ENCODE measurements at places on chromosomes 5 and 9.

DNA sequence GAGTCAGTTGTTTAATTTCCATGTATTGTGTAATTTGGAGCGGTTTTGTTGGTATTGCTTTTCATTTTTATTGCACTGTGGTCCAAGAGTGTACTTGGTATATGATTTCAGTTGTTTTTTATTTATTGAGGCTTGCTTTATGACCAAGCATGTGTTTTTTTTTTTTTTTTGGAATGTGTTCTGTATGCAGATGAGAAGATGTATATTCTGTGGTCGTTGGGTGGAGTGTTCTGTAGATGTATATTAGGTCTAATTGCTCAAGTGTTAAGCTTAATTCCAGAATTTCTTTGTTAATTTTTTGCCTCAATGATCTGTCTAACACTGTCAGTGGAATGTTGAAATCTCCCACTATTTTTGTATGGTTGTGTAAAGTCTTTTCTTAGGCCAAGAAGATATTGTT, 23.4 kb downstream of the ADGRV1 start:
- DNase-seq: no peak

GRCh38 chr9:137665697-137666512, 47.1 kb downstream of the EHMT1 start:
- no peak for DNase-seq

GRCh38 chr9:130426467-130426773, 18.3 kb upstream of the ASS1 start:
- DNase-seq: no peak

GRCh38 chr5:157033071-157033583, 25.8 kb downstream of the HAVCR1 start:
- DNase-seq: no peak

DNA sequence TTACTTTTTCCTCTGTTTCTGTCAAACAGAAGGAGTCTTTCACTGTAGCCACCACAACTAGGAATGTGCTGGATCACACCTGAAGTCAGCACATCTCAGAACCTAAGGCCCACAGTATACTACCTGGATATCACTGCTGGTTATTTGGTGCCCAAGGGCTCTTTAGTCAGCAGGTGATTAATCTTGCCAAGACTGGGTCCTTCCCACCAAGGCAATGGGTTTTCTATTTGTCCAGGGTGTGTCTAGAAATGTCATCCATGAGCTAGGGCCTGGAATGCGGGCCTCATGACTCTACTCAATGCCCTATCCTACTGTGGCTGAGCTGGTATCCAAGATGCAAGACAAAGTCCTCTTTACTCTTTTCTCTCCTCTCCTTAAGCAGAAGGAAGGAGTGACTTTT, 9.8 kb upstream of the PCDHAC1 start:
- DNase-seq: no peak

- no peak for DNase-seq
Measured at GRCh38 chr9:38118862-38119438, 49.9 kb upstream of the SHB start.

GRCh38 chr5:155303120-155303519, 289.6 kb downstream of the KIF4B start:
- DNase-seq: no peak

- peak; percentile 20 for DNase-seq
Measured at GRCh38 chr9:83505282-83505681, 32.9 kb downstream of the FRMD3 start.

GRCh38 chr5:178331491-178331996, 98.9 kb upstream of the PHYKPL start:
- DNase-seq: no peak

- DNase-seq: no peak
Measured at GRCh38 chr5:65986796-65987195, 60.4 kb downstream of the ERBIN start.

DNA sequence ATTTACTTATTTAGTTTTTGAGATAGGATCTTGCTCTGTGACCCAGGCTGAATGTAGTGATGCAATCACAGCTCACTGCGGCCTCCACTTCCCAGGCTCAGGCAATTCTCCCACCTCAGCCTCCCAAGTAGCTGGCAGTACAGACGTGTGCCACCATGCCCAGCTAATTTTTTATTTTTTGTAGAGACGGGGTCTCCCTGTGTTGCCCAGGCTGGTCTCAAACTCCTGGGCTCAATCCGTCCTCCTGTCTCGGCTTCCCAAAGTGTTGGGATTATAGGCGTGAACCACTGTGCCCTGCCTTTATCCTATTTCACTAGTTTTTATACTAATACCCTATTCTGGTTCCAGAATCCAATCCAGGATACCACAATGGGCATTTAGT, 6.8 kb downstream of the RPS14 start:
- DNase-seq: no peak

DNA sequence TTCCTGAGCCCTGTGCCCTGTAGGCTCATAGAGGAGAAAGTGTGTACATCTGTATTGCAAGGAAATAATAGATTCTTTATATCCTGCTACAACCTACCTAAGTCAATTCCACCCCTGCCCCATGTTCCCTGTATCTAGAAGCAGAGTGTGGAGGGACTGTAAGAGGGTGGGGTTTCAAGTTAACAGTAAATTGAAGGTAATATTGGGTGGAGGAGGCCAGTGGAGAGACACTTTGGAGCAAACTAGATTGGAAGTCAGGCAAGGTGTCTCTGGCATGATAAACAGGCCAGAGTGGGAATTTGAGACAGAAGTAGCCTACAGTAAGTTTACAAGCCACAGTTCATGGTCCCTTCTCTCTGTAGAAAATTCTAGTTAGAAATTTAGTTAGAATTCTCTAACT, 2.3 kb upstream of the HEMGN start:
- no peak for DNase-seq

DNA sequence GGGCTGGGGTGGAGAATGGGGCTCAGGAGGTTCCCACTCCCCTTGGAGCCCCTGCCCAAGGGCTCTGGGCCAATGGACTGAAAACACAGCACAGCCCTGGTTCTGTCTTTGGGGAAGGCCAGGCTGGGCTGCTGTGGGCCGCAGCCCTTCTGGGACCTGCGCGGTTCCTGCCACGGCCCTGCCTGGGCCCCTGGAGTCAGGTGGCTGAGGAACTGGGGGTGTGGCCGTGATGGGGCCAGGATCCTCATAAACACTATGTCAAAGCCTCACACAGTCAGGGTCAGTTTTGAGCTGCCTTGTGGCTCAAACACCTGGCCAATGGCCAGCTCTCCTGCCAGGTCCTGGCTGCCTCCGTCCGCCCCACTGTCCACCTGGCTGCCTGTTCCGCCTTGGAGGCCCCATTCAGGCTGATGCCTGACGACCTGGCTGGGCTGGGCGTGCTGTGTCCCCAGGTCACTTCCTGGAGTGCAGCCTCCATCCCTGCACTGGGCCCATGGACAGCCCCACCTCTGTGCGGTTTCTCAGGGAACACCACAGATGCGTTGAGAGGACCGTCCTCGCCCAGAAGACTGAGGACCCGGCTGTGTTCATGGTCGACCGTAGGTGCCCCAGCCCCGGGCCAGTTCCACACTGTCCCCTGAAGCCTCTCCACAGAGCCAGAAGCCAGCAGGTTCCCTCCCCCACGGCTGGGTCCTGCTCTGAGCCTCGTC, 27.5 kb downstream of the PAEP start:
- no peak for DNase-seq

GRCh38 chr9:87596862-87597261, 99.2 kb downstream of the DAPK1 start:
- DNase-seq: no peak

DNA sequence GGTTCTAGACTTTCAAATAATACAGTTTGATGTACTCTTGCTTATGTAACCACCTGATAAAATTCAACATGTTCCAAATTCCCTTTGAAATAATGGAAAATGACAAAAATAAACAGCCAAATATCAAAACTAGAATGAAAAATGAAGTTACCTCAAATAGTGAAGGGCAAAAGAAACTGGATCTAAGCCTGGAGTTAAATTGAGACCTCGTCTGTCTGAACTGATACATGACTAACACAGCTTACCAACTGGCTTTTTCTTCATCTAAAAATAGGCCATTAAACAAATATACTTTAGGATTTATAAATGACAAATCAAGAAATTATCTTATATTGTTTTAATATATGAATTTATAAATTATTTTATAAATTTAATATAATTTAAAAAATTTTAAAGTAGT, 12.1 kb upstream of the CAAP1 start:
- DNase-seq: no peak

DNA sequence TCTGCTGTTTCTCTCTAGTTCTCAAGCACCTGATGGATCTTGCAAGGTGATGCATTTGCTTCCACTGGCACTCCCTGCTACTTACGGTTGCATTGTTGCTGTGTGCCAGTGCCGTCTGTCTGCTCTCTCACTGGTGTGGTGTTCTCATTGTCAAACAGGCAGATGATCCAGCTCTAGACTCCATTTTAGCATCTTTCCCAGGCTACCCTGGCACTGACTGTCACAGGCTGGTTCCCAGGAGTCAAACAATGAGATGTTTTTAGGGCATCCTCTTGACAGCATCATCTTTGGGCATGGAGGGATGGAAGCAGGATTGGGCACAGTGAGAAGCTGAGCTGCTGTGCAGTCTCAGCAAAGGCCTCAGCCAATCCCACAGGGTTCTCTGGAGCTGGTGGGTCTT, 12.9 kb downstream of the MTRR start:
- no peak for DNase-seq

- no peak for DNase-seq
Measured at GRCh38 chr9:76644647-76645250, 119.5 kb upstream of the PCA3 start.

DNA sequence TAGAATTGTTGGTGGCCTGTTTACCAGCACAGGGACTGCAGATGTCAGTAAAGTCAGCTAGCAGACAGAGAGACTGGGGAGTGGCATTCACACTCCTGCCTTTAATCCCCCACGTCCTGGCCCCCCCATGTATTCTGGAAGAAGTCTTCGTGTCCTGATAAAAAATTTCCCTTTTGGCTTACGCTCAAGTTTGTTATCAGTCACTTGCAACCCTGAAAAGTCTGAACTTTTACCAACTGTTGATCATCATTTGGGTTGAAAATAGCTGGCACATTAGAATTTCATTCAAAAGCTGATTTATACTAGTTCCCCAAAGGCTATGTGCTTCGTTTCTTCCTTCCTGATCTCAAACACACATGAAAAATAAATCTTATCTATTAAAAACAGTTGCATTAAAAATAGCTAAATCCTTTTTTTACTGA, 5.8 kb upstream of the CRHBP start:
- no peak for DNase-seq

DNA sequence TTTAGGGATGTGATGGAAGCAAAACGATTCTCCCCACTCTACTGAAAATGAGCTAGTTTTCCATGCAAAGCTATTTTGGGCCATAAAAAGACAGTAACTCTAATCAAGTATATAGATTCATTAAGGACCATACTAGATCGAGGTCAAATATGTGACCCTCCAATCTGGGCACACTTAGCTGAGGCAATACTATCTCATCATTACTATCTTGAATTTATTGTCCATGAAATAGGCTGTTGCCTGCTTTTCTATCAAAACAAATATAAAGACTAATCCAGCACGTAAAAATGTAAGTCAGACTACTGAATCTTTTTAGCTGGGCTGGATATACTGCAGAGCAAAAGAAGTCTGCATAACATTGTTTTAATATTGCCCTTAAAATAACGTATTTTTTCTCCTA, 943.1 kb downstream of the NR2F1-AS1 start:
- DNase-seq: no peak

GRCh38 chr9:70701163-70701562, 286.7 kb upstream of the KLF9 start:
- DNase-seq: no peak

- no peak for DNase-seq
Measured at GRCh38 chr9:102700936-102701335, 294.2 kb upstream of the CYLC2 start.

- no peak for DNase-seq
Measured at GRCh38 chr5:169721771-169722170, 84.7 kb downstream of the DOCK2 start.

- no peak for DNase-seq
Measured at GRCh38 chr9:117827456-117827855, 123.3 kb downstream of the TLR4 start.

DNA sequence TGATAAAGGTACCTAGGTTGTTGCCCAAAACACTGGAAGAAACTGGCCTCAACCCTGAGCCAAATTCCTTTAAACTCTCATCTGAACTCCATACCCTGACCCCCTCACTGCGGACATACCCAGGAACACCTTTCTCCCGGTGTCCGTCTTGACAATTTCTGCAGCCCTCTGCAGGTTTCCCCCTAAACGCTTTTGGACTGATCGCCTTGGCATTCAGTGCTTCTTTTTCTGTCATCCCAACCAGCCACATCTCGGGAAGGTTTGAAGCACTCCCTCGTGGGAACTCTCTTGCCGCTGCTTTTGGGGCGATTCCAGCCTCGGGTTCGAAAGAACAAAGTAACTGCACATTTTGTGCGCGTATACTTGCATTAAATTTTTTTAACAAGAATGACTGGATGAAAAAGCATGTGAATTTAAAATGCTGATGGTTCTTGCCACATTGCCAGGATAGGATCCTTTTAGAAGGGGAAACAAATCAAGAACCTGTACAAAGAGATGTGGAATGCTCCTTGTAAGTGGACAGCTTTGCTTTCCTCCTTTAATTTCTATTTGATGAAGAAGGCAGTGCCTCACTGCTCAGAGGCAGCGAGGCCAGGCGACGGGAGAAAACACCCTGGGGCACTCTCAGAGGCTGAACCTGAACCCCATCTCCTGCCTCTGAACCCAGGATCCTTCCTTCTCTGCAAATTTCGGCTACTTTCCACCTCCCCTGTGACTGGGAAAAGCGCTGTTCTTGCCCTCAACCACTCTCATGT, 615 bp downstream of the PSMD5 start:
- no peak for DNase-seq

GRCh38 chr9:89482056-89482851, 15.7 kb downstream of the SEMA4D start:
- DNase-seq: no peak

Data from NCI-H2081 (cell line).